ENCODE measurements at places on chromosomes 11 and 22.

DNA sequence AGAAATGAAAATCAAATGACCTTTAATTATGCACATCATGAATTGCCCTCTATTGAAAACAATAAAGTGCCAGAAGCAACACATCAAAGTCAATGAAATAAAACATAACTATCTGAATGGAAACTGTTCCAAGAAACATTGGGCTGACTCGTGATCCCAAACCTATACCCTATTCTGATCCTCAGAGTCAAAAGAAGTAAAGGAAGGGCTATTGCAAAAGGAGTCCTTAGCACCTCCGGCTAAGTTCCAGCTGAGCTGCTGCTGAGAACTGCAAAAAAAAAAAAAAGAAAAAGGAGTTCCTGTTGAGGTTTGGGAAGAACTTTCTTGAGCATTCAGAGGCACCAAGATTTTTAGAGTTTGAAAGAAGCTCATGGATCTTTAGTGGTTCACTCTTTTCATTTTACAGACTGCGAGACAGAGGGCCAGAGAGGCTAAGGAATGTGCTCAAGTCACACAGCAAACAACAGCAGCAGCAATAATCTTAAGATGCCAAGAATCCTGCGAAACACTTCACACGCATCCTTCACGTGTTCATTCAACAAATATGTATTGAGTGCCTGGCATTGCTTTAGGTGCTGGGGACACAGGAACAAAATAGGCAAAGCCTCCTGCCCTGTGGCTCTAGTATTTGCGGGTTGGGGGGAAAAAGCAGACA lies 841 bp upstream of the TMPRSS13 start:
- no peak for DNase-seq

DNA sequence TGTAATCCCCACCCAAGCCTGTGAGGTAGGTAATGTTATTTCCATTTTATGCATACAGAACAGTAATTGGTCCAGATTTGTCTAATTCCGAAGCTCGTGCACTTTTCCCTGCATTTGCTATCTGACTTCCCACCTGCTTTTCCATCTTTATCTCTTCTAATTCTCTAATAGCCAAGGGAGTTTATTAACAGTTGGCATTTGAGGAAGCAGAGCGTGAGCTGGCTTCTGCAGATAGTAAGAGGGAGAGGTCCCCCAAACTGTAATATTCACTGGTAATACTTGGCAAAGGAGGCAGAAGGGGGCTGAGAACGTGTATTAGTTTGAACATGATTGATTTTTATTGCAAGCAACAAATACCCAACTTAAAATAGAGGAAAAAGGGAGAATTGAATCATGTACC lies 110.8 kb upstream of the SPON1 start:
- no peak for DNase-seq

- no peak for DNase-seq
These were observed at the start of gene ANGPTL5 for GRCh38 chr11:101916422-101916821. ANGPTL5 (minus strand) TSS chr11:101916522; CDS start chr11:101907909, 8,613 bp downstream.

GRCh38 chr22:19220867-19221266 lies 42.3 kb upstream of the SLC25A1 start:
- no peak for DNase-seq

- no peak for DNase-seq
These were observed 26.6 kb downstream of the RELT start for GRCh38 chr11:73402834-73403185.

- no peak for DNase-seq
These were observed 109.5 kb upstream of the DDI1 start for GRCh38 chr11:103926990-103927389.

DNA sequence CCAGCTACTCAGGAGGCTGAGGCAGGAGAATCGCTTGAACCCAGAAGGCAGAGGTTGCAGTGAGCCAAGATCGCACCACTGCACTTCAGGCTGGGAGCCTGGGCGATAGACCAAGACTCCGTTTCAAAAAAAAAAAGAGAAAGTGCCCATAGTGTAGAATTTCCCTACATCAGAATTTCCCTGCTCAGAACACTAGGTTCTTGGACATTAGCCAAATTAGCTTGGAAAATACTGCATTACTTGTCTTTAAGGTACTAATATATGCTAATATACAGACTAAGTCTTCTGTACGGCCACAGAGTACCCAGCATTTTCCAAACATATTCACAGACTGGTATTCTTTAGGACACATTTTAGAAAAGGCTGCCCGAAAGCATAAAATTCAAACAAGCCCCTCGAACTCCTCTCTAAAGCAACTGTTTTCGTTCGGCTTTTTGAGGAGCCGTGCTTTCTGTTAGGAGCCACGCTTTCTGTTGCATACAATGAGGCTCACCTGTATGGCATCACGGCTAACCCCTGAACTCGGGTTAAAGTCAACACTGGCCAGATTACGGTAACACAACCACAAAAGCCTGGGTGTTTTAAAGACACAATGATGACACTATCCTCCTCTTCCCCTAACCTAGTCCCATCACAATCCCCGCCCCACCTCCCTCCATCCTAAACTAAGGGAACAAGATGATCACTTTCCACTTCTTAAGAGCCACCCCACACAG lies 18.4 kb downstream of the TNKS1BP1 start:
- DNase-seq = no peak

- no peak for DNase-seq
These were observed 54.2 kb upstream of the AMPD3 start for GRCh38 chr11:10400856-10401255.

- DNase-seq = peak; percentile 84
These were observed 4.9 kb downstream of the ADORA2A start for GRCh38 chr22:24432059-24432853.

DNA sequence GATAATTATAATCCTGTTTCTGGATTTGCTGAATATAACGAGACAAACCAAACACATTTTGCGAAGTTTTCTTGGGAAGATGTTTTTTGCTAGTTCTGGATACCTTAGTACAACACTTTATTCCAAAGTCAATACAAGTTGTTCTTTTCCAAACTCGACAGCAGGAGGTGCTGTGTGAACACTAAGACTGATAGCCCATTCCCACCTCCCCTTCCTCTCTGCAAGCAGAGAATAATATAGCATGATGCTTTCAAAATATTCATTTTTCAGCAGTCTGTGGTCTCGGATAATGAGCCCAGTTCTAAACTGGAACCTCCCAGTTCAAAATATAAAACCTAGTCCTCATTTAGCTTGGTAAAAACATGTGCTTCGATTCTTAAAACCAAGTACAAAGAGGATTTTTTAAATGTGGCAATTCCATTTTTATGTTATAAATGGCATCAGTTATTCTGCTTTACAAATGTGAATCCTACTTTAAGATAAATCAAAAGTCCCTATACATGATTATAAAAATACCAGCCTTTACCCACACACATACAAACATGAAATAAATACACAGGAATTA lies 129.1 kb downstream of the DCDC1 start:
- DNase-seq = no peak

- DNase-seq = no peak
These were observed 182.9 kb upstream of the NCAM1 start for GRCh38 chr11:112778091-112778876.

DNA sequence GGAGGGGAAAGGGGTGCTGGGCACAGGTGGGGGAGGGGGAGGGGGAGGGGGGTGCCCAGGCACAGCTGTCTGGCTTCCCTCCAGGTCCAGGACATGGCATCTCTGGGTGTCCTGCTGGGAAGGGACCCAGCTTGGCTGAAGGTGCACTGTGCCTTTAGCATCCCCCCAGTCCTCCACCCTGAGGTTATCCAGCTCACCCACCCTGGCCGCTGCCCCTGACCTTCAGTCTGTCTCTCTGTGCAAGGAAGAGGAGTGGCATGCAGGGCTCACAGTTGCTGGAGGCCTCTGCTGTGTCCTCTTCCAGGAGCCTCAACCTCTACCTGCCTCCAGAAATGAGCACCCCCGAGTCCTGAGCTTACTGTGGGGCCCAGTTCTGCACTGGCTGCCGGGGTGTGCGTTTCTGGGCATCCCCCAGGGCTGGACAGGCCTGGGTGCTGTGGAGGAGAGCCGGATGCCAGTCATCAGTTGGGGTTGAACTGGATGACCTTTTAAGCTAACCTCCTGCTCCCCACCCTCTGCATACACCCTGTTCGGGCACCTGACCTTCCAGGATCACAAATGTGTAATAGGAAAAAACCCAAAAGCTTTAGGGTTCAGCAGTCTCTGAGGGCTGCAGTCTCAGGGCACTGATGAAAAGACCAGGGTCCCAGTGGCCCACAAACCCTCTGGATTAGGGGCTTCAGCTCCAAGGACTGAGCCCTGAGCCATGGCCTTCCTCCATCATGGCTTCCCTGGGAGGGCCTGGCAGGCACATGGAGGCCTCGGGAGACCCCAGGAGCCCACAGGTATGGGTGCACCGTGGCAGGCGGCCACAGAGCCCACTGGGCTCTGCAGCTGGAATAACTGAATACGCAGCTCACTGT lies 9.6 kb upstream of the CTSD start:
- DNase-seq = peak; percentile 3

- no peak for DNase-seq
These were observed 854.3 kb downstream of the KCNA4 start for GRCh38 chr11:29162491-29162890.

DNA sequence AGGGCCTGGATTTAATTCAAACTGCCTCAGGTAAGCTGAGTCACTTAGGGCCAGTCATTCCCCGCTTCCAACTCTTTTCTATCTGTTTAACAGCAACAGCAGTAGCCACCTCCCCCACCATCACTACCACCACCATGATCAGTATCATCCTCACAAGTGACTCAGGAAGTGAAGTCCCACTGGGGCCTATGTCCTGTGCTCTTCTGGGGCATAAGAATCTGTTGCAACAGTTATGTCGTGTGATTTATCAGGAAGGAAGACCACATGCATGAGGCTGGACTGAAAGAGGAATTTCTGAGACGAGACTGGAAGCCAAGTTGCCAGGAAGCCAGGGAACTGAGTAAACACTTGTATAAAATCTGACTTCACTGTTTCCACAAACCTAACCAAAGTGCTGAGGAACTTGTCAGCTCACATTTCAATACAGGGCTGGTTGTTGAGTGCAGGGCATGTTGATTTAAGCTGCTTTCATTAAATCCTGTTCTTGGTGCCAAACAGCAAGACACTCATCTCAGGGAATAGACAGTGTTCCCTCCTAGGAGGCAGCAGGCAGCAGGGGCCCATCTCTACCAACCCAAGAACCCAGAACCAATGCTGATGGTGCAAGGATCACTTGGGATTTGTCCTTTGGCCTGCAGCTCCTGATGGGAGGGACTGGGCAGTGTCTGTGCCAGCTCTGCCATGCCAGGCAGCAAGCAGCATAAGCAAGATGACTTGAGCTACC lies 226.7 kb upstream of the NARS2 start:
- DNase-seq = peak; percentile 45

DNA sequence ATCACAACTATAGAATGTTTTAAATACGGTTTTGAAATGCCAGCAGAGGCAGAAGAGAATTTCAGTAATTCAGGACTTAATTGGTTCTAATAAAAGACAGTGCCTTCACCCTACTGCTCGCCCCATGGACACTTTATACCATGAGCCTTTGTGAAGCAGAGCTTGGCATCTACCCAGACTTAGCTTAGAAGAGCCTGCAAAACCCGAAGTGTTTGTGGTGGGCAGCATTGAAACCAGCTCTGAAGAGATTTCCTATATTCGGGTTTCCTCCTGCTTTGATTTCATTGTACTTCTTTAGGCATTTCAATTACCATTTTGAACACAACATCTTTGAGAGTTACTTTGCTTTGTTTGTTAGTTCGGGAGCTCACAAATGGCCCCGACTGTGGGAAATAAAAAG lies 185.1 kb upstream of the MTNR1B start:
- DNase-seq = no peak

GRCh38 chr11:32318071-32319055 lies 117.0 kb downstream of the WT1 start:
- DNase-seq = no peak

DNA sequence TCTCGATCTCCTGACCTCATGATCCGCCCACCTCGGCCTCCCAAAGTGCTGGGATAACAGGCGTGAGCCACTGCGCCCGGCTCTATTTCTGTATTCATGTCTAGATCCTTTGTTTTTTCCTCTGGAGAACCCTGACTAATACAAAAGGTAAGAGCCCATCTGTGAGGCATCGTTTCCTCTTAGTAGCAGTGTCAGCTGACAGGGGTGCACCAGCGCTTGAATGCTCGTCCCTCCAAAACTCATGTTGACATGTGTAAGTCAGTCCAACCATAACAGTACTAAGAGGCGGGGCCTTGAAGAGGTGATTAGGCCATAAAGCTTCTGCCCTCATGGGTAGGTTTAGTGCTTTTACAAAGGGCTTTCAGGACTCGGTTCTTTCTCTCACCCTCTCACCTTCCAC lies 470.1 kb upstream of the B3GAT1 start:
- no peak for DNase-seq

- no peak for DNase-seq
These were observed 73.8 kb upstream of the GAL start for GRCh38 chr11:68610452-68611116.

DNA sequence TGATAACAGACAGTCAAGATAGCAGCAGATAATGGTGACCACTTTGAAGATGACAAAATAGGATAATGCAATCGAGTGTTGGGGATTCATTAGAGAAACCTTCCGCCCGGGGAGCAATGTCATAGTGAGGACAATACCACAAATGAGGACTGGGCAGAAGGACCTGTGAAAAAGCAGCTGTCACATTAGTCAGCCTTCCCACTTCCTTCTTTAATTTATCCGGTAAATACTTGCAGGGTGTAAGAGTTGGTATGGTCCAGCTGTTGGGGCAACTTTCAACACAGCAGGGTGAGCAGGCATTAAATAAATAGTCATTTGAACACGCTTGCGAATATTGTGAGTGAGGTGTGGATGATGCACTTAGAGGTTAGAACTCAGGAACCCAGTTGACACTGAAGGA lies 132.5 kb upstream of the KIRREL3 start:
- DNase-seq = no peak

GRCh38 chr22:42208362-42208761 lies 62.1 kb downstream of the TCF20 start:
- no peak for DNase-seq

DNA sequence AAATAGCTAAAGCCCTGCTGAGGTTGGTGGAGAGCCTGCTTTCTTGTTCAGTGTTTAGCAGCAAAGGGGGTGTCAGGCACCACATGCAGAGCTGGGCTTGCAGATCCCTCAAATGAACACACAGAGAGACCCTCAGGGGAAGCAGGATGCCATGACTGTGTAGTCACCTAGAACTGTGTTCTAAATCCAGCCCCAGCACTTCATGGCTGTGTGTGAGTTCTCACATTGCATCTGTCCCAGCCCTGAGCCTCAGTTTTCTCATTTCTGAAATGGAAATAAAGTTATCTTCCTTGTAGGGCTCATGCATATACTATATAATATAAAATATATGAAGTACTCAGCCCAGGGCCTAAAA lies 47.1 kb downstream of the CWC15 start:
- no peak for DNase-seq

DNA sequence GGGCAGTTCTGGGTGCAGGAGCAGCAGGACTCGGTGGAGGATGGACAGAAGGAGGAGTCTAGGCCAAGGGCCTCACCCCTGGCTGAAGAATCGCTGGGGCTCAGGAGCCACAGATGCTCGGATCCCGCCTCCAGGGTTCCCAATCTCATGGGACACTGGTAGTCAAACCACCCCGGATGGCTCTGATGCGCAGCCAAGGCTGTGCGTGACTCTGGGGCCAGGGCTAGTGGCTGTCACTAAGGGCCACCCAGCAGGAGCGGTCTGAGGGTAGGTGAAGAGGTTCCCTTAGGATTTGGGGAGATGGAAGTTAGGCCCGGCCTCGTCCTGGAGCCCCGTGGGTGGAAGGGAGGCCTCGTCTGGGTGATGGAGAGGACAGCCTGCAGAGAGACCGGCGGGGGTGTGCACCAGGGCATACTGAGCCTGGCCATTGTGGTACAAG lies 300.6 kb downstream of the TBC1D22A start:
- no peak for DNase-seq

All from heart right ventricle (tissue), 16 donors.